Mucosa of gallbladder (tissue), 1 donor: ENCODE measurements at places on chromosomes 11 and 22.
A peak's percentile ranks its signal among the peaks of the same experiment; 100 is the strongest.

GRCh38 chr11:92413757-92414513, 189.3 kb downstream of the FAT3 start:
- no peak for DNase-seq

DNA sequence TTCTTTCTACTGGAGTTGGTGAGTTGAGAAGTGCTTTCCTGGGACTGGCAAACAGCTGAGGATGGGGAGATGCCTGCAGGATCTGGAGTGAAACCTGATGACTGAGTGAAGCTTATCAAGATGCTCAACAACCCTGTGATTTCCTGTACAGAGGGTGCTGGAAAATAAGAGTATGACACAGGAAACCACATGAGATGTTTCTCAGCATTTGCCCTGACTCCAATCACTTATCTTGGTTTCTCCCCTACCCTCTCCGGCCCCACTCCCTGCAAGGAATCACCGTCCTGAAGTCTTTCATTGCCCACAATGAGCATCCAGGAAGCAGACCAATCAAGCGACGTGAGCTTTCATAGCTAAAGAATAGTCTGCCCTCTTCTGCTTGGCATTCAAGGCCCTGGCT, at the start of gene MRGPRX2:
Gene MRGPRX2, minus strand, starts transcription at position 89 of the 400 bp plus-strand sequence. CDS start 4,315 bp downstream, outside the sequence.
- DNase-seq, result no peak

DNA sequence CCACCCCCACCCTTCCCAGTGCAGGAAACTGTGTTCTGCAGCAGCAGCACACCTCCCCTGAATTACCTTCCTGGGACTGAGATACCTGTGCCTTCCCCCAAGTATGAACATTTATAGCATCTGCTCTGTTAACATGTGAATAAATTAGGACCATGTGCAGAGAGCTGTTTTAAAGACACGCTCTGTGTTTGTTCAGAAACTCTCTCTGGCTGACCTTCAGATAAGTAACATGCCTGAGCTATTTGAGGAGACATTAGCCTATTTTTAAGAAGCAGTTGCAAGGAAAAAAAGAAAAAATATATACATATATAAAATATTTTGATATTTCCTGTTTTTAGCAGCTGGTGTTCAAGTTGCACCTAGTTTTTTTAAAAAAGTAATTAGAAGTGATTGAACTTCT, 5.4 kb downstream of the NAV2 start:
- DNase-seq, result no peak

- DNase-seq, result no peak
These were observed 681 bp upstream of the ARHGEF12 start for GRCh38 chr11:120335556-120335907.

GRCh38 chr11:36792996-36793914, 195.2 kb upstream of the RAG2 start:
- no peak for DNase-seq

- DNase-seq, result no peak
These were observed 157.7 kb upstream of the NECTIN1 start for GRCh38 chr11:119886667-119887230.

DNA sequence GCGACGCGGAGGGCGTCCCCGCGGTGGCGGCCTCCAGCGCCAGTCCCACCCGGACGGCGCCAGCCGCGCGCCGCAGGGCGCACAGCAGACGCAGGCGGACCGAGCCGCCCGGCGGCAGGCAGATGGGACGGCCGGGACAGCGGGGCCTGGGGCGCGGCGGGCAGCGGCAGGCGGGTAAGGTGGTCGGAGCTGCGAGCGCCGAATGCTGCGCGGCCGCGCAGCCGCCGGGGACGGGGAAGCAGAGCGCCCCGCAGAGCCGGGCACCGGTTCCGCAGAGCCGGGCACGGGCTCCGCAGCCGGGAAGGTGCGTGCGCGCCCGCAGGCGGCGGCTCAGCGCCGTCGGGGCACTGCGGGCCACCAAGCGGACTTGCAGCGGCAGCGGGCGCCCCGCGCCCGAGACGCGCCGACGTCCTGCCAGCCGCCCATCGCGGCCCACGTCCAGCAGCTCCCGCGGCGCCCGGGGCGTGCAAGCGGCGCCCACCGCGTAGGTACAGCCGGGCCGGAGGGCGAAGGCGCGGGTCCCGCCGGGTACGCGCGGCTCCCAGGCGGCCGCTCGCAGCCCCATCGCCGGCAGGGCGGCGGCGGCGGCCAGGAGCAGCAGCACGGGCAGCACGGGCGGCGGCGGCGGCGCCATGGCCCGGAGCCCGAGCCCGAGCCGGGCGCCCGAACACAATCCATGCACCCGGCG, 739 bp downstream of the CELSR1 start:
- no peak for DNase-seq

DNA sequence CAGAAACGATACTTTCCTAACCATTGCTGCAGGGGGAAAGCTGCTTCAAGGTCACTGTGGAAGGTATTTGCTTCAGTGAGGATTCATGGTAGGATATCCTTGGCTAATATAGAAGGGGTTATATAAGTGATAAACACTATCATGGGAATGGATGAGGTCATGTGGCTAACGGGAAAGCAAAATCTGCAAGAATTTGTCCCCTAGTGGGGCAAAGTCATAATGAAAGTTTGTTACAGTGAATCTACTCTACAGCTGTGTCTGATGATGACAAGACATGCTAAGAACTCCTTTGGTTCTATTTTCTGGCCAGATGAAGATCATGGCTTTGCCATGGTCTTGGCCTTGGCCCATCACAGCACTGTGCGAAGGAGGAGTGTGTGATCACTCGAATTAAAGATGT, 13.8 kb downstream of the MMP20 start:
- no peak for DNase-seq

DNA sequence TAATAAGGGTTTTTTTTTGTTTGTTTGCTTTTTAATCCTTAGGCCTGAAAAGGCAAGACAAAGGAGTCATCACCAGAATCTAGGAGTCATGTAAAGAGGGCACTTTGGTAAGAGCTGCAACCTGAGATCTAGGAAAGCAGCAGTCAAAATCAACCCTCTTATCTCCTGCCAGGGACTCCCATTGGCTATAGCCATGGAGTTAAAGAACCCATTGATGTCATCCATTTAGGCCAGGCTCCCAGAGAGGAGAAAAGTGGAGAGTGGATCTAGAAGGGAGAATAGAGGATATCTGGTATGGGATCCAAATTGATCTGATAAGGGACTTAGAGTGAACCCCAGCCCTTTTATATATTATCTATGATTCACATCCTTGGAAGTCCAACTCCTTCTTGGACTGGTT, 35.9 kb downstream of the ZNF215 start:
- DNase-seq, result no peak

DNA sequence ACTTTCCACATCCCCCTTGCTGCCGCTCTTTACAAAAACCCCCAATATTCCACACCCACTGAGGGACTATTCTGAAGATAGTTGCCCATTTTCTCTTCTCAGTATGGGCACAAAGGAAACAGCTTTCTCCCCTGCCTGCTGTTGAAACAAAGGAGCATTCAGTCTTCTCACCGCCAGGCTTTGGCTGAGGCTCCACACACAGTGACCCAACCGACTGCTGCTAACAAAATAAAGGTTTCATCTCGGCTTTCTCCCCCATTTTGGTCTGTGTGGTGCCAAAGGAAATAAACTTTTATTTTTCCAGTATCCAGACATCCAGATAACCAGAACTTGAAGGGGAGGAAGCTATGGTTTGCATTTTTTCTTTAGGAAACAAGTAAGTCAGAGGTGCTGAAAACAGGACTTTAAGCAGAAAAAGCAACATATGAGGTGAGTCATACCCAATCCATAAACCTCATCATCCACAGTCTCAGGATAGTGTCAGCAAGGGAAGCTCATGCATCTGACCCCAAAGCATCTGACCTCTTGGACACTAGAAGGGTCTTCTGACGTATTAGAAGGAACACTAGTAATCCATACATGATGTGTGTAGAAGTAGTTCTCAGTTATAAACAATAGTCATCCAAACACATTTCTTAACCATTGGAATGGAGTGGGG, 6.4 kb downstream of the CLMP start:
- no peak for DNase-seq

DNA sequence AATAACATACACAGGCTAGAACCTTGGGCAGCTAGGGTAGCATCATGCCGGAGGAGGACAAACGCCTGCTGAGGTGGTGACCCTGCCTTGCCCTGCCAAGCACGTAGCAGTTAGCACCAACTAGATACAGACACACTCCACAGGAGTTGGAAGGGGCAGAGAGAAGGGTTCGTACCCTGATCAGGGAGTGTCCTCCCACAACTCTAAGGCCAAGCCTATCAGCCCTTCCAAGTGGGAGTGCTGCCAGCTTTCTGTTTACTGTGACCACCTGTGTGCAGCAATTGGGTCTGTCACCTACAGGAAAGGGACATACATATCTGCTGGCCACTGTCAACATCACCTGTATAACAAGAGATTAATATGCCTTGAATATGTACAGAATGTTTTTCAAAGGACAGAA, 1.9 kb upstream of the THAP7 start:
- no peak for DNase-seq

- no peak for DNase-seq
These were observed 5.6 kb downstream of the KLHDC7B start for GRCh38 chr22:50551160-50551752.

- DNase-seq, result peak; percentile 82
These were observed 29.6 kb downstream of the TMEM184B start for GRCh38 chr22:38243007-38243765.

GRCh38 chr22:32050678-32051515, 7.8 kb downstream of the SLC5A1 start:
- DNase-seq, result peak; percentile 46

- DNase-seq, result no peak
These were observed 854.1 kb downstream of the TBC1D22A start for GRCh38 chr22:47616396-47617020.

- DNase-seq, result no peak
These were observed 261.6 kb upstream of the SORL1-AS1 start for GRCh38 chr11:121714351-121714750.

DNA sequence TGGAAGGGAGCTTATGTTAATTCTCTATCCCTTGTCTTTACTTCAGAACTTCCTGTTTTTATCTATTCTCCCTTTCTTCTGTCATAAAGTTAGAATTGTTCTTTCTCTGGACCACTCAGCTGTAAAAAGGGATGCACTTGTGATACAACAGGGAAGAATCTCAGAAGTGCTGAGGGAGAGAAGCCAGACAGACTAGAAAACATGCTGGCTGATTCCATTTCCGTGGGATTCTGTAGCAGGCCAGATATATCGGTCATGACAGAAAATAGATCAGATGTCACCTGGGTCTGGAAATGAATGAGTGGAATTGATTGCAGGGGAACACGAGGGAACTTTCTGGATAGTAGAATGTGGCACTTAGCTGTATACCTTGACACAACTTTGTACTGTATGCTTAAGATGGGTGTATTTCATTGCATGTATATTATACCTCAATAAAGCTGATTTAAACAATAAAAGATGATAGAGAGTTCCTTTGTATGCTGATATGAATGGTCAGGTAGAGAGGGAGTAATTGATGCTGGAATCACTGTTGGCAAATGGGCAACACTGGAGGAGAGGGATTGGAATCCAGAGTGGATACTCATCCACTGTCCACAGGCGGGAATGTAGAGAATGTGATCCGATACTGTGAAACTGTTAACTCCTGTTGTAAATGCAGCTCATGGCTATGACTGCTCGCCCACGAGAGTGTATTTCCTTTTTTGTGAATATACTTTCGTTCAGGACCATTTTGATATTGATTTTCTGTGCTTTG, 59.6 kb downstream of the ATXN10 start:
- DNase-seq, result no peak

GRCh38 chr11:126607374-126607773, 251.9 kb downstream of the ST3GAL4 start:
- peak; percentile 62 for DNase-seq

- no peak for DNase-seq
These were observed 2.4 kb upstream of the CECR2 start for GRCh38 chr22:17366830-17367229.
